ENCODE measurements at places on chromosomes 13 and 19.

- DNase-seq: no peak
Observed at GRCh38 chr19:53903055-53903680, 5.9 kb upstream of the CACNG7 start.

DNA sequence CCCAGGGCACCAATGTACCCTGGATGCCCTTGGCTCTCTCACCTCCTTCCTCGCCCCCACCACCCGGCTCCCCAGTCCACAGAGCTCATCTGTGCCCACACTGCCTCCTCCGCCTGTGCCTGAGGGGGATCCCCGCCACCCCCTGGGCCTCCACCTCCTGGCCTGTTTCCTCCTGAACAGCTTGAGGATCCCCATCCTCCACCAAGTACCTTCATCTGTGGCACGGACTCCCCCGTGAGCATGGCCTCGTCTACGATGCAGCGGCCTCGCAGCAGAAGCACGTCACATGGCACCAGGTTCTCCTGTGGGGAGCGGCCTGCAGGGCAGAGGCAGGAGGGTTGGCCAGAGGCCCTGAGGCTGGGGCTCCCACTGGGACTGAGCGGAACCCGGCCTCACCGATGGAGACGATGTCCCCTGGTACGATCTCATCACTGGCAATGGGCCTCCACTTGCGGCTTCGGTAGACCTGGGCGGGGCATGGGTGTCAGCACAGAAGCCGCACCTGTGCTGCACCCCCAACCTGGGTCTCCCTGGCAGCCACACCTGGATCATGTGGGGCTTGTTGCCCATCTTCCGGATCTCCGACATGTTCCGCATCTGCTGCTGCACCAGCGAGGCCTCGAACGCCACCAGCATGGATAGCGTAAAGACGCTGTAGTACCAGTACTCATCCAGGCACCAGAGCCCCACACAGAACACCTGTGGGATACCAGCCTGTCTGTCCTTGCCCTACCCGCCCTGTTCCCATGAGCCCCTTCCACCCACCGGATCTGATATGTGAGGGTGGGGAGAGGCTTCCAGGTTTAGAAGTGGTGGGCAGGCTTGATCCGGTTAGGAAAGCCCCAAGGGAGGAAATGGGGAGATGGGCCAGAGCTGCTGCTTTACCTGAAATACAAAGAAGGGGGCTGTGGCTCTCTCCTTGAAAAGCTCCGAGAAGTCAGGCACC, 6.8 kb downstream of the ATP13A1 start:
- no peak for DNase-seq

- DNase-seq: no peak
Observed at GRCh38 chr19:823565-824121, 1.9 kb upstream of the PLPPR3 start.

GRCh38 chr19:47660435-47660832, 51.5 kb downstream of the BICRA start:
- no peak for DNase-seq

- DNase-seq: no peak
Observed at GRCh38 chr13:36436811-36437210, 4.5 kb downstream of the CCNA1 start.

DNA sequence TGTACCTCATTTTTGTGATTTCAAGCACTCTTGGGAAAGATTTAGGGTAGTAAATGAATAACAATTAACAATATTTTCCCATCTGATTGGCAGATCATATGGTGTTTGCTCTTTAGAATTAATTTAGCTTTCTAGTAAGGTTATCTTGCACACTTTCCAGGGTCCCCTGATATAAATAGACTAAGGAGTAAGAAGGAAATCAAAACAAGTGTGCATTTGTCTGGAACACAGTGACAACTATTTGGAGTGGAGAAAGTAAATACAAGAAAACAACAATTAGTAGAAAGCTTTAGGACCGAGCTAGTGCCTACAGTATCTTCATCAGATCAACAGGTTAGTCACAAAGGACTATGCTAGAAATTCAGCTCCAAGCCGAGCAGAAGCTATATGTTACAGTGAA, 429.5 kb downstream of the COG6 start:
- DNase-seq: no peak

DNA sequence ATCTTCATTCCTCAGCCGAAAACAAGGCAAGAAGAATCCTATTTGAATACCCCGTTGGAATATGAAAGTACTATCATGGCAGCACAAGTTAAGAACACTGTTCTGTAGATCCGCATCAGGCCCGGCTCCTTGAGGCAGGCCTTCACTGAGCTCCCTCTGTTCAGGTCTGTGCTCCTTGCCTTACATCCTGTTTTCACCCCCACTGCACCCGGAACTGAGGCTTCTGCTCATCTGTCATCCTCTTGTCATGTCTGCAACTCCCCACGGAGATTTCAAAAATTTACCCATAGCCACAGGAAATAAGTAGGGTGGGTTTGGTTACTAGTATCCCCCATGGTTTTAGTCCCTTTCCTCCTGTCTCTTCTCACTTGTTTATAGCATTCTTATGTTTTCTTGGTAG, 861.9 kb downstream of the GPC5 start:
- no peak for DNase-seq

DNA sequence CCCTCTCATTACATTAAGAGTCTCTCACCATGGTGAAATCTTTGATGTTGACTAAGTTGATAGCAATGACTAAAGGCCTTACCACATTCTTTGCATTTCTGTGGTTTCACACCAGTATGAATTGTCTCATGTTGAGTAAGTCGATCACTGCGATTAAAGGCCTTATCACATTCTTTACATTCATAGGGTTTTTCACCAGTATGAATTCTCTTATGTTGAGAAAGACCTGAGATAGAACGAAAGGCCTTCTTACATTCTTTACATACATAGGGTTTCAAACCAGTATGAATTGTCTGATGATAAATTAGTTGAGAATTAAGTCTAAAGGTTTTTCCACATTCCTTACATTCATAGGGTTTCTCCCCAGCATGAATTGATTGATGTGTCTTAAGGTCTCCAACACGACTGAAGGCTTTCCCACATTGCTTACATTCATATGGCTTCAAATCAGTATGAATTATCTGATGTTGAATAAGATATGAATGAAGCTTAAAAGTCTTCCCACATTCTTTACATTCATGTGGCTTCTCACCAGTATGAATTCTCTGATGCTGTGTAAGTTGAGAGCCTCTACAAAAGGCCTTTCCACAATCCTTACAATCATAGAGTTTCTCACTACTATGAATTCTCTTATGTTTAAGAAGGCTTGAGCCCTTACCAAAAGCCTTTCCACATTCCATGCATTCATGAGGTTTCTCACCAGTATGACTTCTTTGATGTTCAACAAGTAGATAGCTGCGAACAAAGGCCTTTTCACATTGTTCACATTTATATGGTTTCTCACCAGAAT, 45.6 kb downstream of the ZNF283 start:
- DNase-seq: no peak

DNA sequence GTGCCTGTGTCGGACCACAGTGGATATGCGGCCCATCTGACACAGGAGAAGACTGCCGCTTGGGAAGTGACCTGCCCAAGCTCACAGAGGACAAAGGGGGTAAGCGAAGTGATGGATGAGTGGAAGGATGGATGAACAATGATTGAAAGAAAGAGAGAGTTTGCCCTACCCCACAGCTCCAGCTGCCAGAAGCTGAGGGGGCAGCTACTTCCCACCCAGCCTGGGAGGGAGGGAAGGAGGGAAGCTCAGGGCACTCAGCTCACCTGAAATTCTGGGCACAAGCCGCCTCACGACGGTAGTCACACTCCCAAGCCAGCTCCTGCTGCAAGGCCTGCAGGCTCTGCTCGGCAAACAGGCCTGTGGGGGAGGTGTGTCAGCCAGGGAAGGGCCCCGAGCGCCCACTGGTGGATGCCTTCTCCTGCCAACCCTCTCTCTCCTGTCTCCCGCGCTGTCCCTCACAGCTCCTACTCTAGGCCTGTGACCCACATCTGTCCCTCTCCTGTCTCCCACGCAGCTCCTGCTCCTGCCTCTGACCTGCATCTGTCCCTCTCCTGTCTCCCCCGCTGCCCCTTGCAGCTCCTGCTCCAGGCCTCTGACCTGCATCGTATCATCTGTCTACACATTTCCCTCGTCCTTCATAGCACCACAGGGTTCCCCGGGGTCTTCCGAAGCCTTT, 12.0 kb upstream of the NUMBL start:
- DNase-seq: no peak

DNA sequence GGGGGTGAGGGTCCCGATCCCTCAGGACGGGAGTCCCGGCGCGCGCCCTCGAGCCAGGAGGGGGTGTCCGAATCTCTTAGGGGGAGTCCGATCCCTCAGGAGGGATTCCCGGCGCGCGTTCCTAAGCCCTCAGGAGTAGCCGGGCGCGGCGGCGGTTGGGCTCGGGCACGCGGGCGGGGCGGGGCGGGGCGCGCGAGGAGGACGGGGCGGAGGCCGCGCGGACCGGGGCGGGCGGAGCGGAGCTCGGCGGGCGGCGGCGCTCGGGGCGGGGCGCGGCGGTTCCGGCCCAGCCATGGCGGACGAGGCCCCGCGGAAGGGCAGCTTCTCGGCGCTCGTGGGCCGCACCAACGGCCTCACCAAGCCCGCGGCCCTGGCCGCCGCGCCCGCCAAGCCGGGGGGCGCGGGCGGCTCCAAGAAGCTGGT, at the start of gene CUL4A:
Gene CUL4A (plus strand): TSS at position 278 of the 423 bp plus-strand sequence. CDS start 15 bp downstream, at position 293.
- peak; percentile 68 for DNase-seq

GRCh38 chr19:35675589-35676140, 9.3 kb downstream of the UPK1A start:
- no peak for DNase-seq

DNA sequence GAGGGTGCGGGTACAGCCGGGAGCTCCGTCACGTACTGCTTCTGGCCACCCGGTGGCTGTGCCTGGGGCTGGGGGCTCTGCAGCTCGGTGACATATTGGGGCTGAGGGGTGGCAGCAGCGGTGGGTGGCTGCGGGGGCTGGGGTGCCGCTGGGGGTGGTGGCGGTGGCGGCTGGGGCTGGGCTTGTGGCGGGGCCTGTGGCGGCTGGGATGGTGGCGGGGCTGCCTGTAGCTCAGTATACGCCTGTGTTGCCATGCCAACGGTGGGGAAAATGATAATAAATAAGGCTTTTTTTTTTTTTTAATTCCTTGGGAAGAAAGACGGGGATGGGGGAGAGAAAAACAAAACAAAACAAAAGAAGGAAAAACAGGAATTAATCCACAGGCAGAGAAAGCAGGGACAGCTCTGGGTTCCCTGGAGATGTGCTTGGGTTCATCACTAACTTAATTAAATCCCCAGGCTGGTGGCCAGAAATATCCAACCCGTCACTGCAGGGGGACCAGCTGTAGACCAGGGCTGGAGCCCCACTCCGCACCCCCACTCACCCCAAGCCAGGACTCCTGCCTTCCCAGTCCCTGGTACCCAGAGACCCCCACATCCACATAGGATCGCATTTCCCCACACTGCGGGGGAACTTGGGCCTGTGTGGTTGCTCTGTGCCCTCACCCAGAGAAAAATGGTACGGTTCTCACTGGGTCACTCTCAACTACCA, 12.4 kb downstream of the RFX1 start:
- DNase-seq: no peak

- no peak for DNase-seq
Observed at GRCh38 chr19:51339313-51339686, 2.6 kb downstream of the VSIG10L start.

DNA sequence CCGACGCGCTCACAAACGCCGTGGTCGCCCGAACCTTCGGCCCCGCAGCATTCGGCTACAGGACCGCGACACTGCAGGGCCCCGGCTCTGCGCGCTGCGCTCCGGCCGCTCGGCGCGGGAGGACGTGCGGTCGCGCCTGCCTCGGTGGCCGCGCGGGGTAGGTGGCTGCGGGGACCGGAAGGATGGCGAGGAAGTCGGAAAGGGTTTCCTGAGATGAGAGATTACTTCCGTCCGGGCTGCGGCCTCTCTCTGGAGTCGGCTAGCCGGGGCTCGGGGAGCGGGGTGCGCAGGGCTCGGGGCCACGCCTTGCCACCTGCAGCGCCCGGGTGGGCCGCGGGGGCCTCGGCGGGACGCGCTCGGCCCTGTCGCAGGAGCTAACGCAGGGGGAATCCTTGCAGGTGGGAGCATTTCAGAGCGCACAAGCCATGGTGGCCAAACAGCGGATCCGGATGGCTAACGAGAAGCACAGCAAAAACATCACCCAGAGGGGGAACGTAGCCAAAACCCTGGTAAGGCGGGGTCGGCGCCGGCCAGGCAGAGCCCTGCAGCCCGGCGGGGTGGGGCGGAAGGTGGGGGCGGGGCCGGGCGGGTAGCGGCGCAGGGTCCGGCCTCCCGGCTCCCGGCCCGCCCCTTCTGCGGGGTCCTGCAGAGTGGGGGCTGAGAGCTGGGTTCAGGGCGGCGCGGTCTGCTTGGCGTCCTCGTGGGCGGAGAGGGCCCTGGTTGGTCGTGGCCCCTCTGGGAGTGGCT, at the start of gene SERP2:
Gene SERP2 (plus strand): TSS at position 224 of the 747 bp plus-strand sequence. CDS start 202 bp downstream, at position 426.
- DNase-seq: no peak

DNA sequence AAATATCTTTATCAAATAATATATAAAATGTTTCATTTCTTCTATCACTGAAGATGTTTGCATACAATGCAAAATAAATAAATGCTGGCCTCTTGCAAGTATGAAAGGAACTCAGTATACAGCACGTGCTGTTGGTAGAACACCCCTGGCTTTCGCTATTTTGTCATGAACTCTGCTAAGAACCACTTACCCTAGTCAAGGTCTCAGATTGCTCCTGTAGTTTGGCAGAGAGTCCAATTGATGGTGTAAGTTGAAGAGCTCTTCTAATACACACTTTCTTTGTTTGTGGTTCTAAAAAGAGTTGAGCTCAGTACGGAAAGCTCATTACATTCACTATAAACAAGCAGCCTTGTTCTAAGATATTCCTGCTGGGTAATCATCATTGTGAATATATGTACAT, 1258.9 kb downstream of the EFNB2 start:
- peak; percentile 58 for DNase-seq

- DNase-seq: no peak
Observed at GRCh38 chr13:98494769-98495168, 82.1 kb downstream of the STK24 start.

DNA sequence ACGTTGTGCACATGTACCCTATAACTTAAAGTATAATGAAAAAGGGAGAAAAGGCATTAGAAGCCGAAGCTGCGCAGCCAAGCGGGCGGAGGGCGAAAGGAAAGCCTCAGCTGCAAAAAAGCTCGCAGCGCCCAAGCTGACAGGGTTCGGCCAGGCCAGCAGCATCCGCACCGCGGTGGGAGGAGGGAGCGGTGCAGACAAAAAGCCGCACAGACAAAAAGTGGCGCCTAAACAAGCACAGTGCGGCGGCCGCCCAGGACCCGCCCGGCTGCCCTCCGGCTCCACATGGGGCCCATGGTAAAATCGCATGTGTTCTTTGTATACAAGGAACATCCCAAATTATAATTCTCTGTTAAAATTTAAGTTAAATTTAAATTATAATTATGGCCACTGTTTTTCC, 42.4 kb downstream of the PSG3 start:
- no peak for DNase-seq

DNA sequence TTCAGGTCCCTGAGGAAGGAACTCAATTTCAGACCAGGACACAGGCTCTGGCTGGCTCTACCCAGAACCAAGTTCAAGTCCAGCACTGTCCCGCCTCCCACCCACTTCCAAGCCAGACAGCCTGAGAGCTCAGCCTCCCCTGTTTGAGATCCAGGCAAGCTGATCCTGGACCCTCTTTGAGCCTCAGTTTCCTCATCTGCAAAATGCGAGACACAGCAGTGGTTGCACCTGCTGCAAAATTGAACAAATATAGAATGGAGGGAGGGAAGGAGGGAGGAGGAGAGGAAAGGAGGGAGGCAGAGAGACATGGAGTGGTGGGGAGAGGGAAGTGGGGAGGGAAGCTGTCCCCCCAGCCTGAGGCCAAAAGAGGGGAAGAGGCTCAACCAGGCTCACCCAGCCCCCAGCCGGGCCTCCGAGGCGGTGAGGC, 751 bp downstream of the TMEM221 start:
- DNase-seq: no peak
